CD4-positive, alpha-beta T cell treated with Interleukin-2 at 100 ng/mL for 4 hours (primary cell): ENCODE measurements at places on chromosomes 16 and 17.
A peak's percentile ranks its signal among the peaks of the same experiment; 100 is the strongest.

GRCh38 chr17:78675836-78676235, 98.6 kb upstream of the DNAH17 start:
- no peak for DNase-seq

- DNase-seq = peak; percentile 84
These were observed 932 bp downstream of the ZNF267 start for GRCh38 chr16:31874366-31875111.

- DNase-seq = no peak
These were observed 56.6 kb downstream of the IRF8 start for GRCh38 chr16:85955566-85955965.

- peak; percentile 36 for DNase-seq
These were observed at the start of gene ZNF629 for GRCh38 chr16:30786936-30787612. Gene ZNF629, minus strand, starts transcription at chr16:30787205. Its CDS starts 2,723 bp downstream, at chr16:30784482.
